ENCODE measurements at places on chromosomes 11 and 22. TPM values are rescaled to one million over a fixed set of nuclear protein-coding genes. Genes with fewer than 3 reads are reported as not detected.

DNA sequence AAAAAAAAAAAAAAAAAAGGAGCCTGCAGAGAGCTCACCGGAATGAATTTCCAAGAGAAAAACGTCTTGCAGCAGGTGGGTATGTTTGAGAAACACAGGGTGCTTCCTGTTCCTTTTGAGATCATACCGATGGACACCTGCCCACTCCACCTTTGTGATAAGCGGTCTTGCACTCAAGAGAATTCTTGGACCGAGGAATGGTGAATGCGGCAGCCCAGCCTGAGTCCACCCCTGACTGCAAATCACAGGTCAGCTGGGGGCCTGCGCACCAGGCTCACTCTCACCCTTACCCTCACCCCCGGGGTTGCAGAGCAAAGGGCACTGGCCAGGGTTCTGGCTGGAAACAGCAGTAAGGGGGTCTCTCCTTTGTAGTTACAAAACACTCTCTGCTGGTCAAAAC is 16.8 kb upstream of the TEF start:
- no peak overlapping the region for H3K4me3 ChIP-seq
- H3K36me3 ChIP-seq, result peaks cover 11% of the 10 kb centered on the region
- H3K4me1 ChIP-seq, result peaks cover 21% of the 10 kb centered on the region
- DNase-seq, result no peak

The NOL12 gene
- 26.8 TPM for total RNA-seq

GRCh38 chr22:19770349-19771220 is 10.0 kb downstream of the TBX1 start:
- H3K4me3 ChIP-seq, result no peak overlapping the region
- H3K4me1 ChIP-seq, result no peaks in the 10 kb centered on the region
- peaks cover 78% of the 10 kb centered on the region for H3K27me3 ChIP-seq

GRCh38 chr11:133830931-133831907 is 14.1 kb downstream of the SPATA19 start:
- H3K36me3 ChIP-seq, result peaks cover 9% of the 10 kb centered on the region
- H3K4me1 ChIP-seq, result no peaks in the 10 kb centered on the region
- H3K27me3 ChIP-seq, result peaks cover 21% of the 10 kb centered on the region
- H3K4me3 ChIP-seq, result no peak overlapping the region
- no peak overlapping the region for H3K27ac ChIP-seq

The SLC15A3 gene
- 6.8 TPM for total RNA-seq

The CARD18 gene
- not detected for total RNA-seq

DNA sequence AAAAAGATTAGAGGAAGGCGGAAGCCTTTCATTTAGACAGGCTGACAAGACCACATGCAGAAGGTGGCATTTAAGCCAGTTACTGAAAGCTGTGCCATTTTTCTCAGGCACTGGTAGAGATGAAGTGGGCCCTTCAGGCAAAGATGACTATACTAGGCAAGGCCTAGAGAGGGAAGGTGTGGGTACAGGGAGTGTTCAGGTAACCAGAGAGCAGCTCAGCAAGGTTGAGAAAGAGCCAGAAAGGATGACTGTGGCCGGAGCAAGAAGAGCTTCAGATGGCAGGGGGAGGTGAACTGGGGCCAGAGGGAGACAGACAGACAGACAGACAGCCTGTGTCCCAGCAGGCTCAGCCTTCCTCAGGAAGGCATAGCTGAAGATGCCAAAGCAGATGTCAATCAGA is 88.1 kb upstream of the NARS2 start:
- no peaks in the 10 kb centered on the region for H3K36me3 ChIP-seq
- no peak for DNase-seq
- H3K27ac ChIP-seq, result no peak overlapping the region
- H3K27me3 ChIP-seq, result peaks cover 74% of the 10 kb centered on the region
- no peak overlapping the region for H3K4me3 ChIP-seq

- H3K27ac ChIP-seq, result no peak overlapping the region
- no peaks in the 10 kb centered on the region for H3K27me3 ChIP-seq
- H3K4me1 ChIP-seq, result peaks cover 20% of the 10 kb centered on the region
- no peak overlapping the region for H3K4me3 ChIP-seq
- peaks cover 13% of the 10 kb centered on the region for H3K36me3 ChIP-seq
Observed at GRCh38 chr11:70314730-70315129, 44.2 kb downstream of the PPFIA1 start.

DNA sequence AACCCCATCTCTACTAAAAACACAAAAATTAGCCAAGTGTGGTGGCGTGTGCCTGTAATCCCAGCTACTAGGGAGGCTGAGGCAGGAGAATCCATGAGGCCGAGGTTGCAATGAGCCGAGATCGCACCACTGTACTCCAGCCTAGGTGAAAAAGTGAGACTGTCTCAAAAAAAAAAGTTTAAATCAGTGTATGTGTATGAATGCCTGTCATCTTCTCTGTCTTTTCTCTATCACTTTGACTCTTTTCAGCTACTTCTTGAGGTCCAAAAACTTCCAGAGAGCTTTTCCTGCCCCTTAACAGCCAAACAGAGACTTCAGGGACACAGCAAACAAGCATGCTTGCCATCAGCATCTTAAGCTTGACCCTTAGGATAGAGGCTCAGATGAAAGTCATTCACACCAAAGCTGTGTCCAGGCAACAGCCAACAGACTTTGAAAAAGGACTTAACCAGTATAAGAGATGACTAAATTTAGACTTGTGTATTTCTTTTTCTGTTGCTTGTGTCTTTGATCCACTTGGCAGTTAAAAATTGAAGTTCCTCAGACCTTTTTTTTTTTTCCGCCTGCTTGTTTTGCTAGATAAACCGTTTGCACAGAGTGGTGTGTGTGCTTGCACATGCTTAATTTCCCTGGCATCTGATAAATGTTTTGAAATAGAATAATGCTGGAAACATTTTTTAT is 151.9 kb downstream of the DBX1 start:
- H3K27me3 ChIP-seq, result no peaks in the 10 kb centered on the region
- H3K4me1 ChIP-seq, result peaks cover 32% of the 10 kb centered on the region
- no peak for DNase-seq
- H3K4me3 ChIP-seq, result no peak overlapping the region
- no peak overlapping the region for H3K27ac ChIP-seq
- no peaks in the 10 kb centered on the region for H3K36me3 ChIP-seq

The LIF gene
- 260 TPM for total RNA-seq

DNA sequence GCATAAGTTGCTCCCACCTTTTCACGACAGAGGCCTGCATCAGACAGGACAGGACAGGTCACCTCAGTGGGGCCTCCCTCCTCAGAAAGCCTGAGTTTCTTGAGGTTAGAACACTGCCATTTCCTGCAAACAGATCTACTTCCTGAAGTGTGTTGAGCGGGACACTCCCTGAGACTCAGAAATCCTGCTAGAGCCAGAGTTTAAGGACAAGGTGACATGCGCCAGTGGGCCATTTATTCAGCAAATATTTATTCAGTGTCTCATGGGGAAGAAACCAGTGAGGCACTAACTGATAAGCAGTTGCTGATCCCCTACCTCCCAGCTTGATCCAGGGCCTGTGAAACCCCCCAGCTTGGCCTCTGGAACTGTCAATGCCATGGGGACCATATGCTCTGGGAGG is 454.6 kb downstream of the SOX6 start:
- peak; percentile 30 for DNase-seq
- H3K36me3 ChIP-seq, result no peaks in the 10 kb centered on the region
- no peaks in the 10 kb centered on the region for H3K27me3 ChIP-seq
- H3K4me1 ChIP-seq, result peaks cover 22% of the 10 kb centered on the region
- no peak overlapping the region for H3K4me3 ChIP-seq

DNA sequence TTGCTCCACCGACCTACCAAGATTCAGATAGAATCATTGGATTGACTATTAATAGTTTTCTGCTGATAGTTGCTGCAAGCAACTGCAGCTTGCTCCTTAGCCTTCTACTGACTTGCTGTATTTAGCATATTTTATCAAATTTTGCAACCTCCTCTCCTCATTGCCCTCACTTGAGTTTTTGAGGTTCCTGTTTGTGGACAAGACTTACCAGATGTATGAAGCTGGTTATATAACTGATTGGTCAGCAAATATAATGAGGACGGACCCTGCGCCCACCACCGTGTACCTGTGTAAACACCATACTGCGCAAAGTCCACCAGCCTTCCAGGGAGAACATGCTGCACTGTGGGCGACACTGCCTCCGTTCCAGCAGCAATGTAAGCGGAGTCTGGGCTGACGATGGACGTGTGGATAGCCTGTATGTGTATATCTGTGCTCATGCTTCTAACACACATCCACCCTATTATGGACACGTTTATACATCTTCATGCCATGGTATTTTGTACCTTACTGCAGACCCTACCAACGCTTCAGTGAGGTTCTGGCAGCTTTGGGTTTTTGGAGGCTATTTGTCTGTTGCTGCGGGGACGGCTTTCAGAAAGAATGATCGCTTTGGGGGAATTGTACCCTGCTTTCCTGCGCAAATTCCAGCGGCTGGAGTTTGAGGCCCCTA is 1.5 kb upstream of the USP18 start:
- H3K27ac ChIP-seq, result no peak overlapping the region
- H3K4me1 ChIP-seq, result peaks cover 17% of the 10 kb centered on the region
- H3K36me3 ChIP-seq, result peaks cover 29% of the 10 kb centered on the region
- H3K4me3 ChIP-seq, result no peak overlapping the region
- H3K27me3 ChIP-seq, result no peaks in the 10 kb centered on the region
- DNase-seq, result no peak

The SLC22A8 gene
- not detected for total RNA-seq

GRCh38 chr11:110152199-110152598 is 59.0 kb downstream of the ZC3H12C start:
- peaks cover 22% of the 10 kb centered on the region for H3K4me1 ChIP-seq
- no peak for DNase-seq
- H3K27me3 ChIP-seq, result no peaks in the 10 kb centered on the region

- H3K36me3 ChIP-seq, result peaks cover 41% of the 10 kb centered on the region
- peaks cover 38% of the 10 kb centered on the region for H3K4me1 ChIP-seq
- peak overlapping the region; percentile 66 for H3K27ac ChIP-seq
Observed at GRCh38 chr11:67264877-67265632, 1.2 kb upstream of the GRK2 start.

The ZBTB16 gene
- not detected for total RNA-seq

Data from Calu3 (cell line).